ENCODE measurements at places on chromosomes 3 and 15. TPM values are rescaled to one million over a fixed set of nuclear protein-coding genes. Genes with fewer than 3 reads are reported as not detected.
A peak's percentile ranks its signal among the peaks of the same experiment; 100 is the strongest.

Gene FGF12
- total RNA-seq, result 3.2 TPM

DNA sequence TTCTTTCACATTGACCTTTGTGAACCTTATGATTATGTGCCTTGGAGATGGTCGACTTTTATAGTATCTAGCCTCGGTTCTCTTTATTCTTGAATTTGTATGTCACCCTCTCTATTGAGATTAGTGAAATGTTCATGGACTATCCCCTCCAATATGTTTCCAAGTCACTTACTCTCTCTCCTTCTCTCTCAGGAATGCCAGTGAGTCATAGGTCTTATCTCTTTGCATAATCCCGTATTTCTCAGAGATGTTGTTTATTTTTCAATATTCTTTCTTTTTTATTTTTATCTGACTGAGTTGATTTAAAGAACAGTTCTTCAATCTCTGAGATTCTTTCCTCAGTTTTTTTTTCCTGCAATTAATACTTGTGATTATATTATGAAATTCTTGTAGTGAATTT lies 411.6 kb upstream of the CADM2 start:
- no peak for DNase-seq

Gene RARRES1
- total RNA-seq, result 48.5 TPM

- DNase-seq, result no peak
These were observed 1.8 kb downstream of the ATP13A4 start for GRCh38 chr3:193552923-193553322.

DNA sequence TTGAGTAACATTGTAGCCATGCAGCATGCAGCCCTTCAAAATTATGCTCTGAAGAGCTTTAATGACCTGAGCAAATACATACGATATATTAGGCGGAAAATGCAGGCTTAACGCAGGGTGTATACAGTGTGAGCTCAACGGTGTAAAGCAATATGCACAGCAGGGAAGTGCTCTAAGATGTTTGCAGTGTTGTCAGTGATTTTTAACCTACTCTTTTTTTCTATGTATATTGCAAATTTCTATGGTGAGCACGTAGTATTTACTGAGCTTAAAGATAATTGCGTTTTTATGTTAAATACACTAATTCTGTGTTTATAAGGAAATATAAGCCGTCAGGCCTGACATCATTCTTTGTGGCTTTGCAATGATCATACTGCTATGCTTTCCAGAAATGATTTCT lies 42.1 kb downstream of the DGKG start:
- no peak for DNase-seq

DNA sequence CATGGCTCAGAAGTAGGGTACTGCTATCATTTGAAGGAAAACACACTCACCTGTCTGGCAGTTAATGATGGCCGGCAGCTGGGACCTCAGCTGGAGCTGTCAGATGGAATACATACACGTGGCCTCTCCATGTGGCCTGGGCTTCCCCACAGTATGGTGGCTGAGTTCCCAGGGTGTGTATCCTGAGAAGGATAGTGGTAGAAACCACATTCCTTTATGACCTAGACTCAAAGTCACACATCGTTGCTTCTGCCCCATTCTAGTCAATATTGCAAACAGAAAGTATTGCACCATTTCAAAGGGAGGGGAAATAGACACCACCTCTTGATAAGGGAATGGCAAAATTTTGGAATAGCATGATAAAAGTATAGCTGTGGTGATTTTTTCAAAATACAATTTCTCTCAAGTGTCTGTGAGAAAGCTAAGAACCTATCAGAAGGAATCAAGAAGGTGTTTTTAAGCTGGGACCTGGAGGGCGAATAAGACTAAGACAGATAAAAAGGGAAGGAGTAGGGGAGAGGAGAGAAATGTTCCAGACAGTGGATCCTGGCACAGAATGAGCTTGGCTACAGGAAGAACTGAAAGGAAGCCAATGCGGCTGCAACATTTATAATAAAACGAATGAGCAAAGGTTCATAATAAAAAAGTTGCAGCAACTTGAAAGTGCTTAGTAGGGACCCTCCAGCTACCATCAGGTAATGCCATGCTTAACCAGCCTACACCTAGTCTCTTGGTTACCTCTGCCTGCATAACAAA lies 40.1 kb upstream of the GALNT15 start:
- DNase-seq, result no peak

GRCh38 chr3:63809607-63810006 lies 9.5 kb upstream of the C3orf49 start:
- DNase-seq, result no peak

- no peak for DNase-seq
These were observed 91.4 kb downstream of the WWTR1 start for GRCh38 chr3:149566292-149566975.

Gene EXD1
- total RNA-seq, result not detected

DNA sequence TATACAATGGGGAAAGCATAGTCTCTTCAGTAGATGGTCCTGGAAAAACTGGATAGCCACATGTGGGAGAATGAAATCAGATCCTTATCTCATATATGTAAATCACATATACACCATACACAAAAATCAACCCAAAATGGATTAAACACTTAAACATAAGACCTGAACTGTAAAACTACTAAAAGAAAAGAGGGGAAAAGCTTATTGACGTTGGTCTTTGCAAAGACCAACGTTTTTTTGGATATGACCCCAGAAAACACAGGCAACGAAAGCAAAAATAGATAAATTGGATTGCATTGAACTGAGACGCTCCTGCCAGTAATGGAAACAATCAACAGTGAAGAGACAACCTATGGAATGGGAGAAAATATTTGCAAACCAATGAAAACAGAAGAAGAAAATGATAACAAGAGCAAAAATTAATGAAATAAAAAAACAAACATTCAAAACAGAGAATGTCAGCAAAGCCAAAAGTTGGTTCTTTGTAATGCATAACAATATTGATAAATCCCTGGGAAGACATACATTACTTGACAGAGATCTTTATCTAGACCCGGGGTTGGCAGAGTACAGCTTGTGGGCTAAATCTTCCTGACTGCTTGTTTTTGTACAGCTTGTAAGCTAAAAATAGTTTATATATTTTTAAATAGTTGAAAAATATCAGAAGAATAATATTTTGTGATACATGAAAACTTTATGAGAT lies 86.9 kb downstream of the NEO1 start:
- DNase-seq, result no peak

Gene DBR1
- total RNA-seq, result 17.3 TPM

DNA sequence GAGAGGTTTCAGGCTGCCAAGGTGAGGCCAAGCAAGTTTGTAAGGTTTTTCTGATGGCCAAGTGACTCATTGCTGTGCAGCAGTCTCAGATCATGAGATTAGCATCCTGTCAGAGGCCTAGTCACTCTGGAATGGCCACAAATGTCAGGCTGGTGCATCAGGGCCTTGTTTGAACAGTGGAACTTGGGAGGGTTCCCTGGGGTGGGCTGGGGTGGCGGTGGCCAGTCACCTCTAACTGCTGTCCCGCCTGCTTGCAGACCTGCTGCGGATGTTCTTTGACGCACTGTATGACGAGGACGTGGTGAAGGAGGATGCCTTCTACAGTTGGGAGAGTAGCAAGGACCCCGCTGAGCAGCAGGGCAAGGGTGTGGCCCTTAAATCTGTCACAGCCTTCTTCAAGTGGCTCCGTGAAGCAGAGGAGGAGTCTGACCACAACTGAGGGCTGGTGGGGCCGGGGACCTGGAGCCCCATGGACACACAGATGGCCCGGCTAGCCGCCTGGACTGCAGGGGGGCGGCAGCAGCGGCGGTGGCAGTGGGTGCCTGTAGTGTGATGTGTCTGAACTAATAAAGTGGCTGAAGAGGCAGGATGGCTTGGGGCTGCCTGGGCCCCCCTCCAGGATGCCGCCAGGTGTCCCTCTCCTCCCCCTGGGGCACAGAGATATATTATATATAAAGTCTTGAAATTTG lies 2.8 kb upstream of the FAM131A start:
- no peak for DNase-seq

Gene TMC3
- 1.4 TPM for total RNA-seq

- no peak for DNase-seq
These were observed 15.2 kb downstream of the TMCC1 start for GRCh38 chr3:129878355-129878754.

- DNase-seq, result no peak
These were observed 56.6 kb upstream of the TNIK start for GRCh38 chr3:171516765-171517164.

Gene NGLY1
- 54.3 TPM for total RNA-seq

- DNase-seq, result no peak
These were observed 45.4 kb downstream of the PRICKLE2 start for GRCh38 chr3:64179860-64180259.

Gene CDHR4
- 0.62 TPM for total RNA-seq

DNA sequence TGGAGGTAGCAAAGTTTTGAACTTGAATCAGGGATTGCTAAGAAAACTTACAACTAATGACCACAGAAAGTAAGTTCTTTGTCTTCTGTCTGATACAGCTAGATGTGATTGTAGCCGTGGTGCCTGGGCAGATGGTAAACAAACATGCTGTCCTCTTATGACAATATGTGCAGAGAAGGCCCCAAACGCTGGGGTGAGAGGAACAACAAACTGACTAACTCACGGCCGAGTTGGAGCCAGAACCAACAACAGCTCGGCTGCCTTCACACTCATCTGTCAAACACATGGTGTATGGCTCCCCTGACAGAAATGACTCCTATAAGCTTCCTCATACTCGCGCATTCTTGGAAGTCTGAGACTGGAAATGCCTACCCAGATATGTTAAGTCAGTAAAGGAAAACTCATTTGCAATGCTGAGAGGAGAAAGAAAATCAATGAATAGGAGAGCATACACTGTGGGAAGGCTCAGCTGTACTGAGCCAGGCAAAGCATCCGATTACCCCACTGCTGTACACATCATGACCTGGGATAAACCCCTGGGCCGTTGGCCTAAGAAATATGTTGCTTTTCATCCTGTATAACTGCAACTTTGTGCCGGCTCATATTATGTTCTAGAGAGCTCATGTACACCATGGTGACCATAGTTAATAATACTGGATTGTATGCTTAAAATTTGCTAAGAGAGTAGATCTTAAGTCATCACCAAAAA lies 5.7 kb downstream of the THBS1 start:
- DNase-seq, result no peak

- no peak for DNase-seq
These were observed 1340.1 kb upstream of the EPHA6 start for GRCh38 chr3:95474338-95474737.

Gene SNX22
- 0.31 TPM for total RNA-seq

- DNase-seq, result no peak
These were observed 24.5 kb downstream of the BTLA start for GRCh38 chr3:112474796-112475195.

DNA sequence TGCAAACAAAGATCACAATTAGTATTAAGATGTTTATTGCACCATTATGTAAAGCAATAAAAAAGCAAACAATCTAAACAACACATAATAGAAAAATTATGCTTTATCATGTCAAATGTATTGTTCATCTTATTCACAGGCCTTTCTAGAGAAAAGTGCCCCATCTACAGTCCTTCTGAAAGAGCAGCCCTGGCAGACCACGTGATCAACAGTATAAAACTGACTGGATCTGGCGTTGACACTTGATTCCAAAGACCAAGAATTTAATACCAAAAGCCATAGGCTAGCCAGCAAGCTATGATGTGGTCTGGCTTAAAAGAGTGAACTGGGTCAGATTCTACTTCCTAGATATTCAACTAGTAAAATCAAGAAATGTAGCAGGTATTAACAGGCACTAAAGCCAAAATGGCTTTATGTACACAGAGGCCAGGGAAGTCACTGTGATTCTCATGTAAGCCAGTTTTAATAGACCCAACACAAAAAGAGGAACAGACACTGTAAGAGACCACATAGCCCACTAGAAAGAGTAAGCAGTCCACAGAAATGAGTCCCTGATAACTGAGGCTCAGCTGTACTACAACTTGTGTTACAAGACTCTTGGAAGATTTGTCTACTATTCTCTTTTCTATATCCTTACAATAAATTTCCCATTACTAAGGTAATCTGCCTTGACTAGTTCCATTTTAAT lies 32.5 kb downstream of the DMXL2 start:
- no peak for DNase-seq

Gene LRCH3
- total RNA-seq, result 82.9 TPM

Gene U2SURP
- 125 TPM for total RNA-seq

Gene CD86
- total RNA-seq, result 3.0 TPM

GRCh38 chr15:78750566-78750965 lies 60.7 kb downstream of the ADAMTS7 start:
- no peak for DNase-seq

GRCh38 chr3:150447631-150448465 lies 39.8 kb downstream of the TSC22D2 start:
- no peak for DNase-seq

DNA sequence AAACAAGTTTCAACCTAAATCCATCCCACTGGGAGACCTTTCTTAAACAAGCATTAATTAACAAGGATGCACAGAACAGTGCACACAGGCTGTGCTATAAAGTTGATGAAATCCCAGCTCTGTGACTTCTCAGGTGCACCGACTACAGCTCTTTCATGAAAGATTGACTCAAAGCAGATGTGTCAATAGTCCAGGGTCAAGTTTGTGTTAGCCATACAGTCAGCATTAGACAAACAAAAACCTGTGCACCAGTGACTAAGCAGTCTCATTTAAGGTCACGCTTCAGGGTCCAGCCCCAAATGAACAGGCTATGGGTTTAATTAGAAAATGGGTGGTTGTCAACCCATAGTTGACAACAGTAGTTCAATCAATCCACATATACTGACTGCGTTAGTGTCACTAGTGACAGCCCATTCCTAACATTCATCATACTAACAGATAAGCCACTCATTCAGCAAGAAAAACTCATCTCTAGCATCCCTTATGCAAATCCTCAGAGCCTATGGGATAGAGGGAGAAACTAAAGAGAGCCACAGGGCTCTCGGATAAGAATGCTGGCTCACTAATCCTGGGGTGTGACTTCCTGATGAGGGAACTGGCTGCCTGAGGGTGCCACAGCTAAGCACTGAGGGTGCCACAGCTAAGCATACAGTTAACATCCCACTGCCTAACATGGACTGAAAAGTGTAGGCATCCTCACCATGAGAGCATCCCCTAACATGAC lies 84.1 kb downstream of the WNT5A start:
- no peak for DNase-seq

Gene ERC2
- total RNA-seq, result 1.1 TPM

GRCh38 chr3:115160295-115160694 lies 13.2 kb upstream of the ZBTB20 start:
- DNase-seq, result no peak

Gene PTPN9
- total RNA-seq, result 37.9 TPM

DNA sequence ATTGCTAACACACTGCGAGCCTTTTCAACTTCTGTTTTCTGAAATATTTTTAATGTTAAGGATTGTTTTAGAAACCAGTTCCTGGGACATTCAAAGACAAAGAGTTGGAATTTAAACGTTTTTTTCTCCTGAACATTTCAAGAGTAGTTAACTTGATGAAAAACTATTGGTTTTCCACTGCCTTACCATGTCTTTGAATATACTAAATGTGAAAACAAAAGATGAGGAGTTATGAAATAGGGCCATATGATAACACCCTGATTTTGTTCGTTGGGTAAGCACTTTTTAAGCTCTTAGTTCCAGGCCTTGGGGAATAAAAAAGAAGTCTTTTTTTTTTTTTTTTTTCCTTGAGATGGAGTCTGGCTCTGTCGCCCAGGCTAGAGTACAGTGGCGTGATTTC lies 2.8 kb downstream of the DIS3L start:
- no peak for DNase-seq

Gene TMEM212
- total RNA-seq, result not detected

Gene GPR27
- total RNA-seq, result 16.3 TPM

Gene PYGO1
- 10.7 TPM for total RNA-seq

- DNase-seq, result peak; percentile 19
These were observed 4.8 kb downstream of the CLN6 start for GRCh38 chr15:68224546-68225250.

Gene UBE3A
- total RNA-seq, result 123 TPM
